Endodermal cell (in vitro differentiated cells): ENCODE measurements at places on chromosomes 2 and 18.

- DNase-seq: no peak
Observed at GRCh38 chr2:68766376-68766845, 31.8 kb downstream of the ARHGAP25 start.

- DNase-seq: no peak
Observed at GRCh38 chr18:48673853-48674721, 135.3 kb downstream of the CTIF start.

DNA sequence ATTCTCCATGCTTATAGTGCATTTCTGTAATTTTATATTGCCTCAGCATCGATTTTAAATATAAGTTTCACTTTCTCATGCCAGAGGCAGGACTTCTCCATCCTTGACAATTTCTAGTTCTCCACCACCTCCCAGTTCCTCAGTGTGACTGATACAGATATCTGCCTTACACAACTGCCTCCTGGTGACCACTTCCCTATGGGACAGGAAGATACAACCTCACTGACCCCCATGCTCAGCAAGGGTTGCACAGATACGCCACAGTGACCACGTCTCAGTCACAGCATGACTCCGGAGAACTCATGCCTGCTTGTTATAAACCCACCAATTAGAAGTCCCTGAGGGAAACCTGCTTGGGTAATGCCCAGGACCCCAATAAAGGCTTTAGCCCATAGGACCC lies 284.0 kb upstream of the MC4R start:
- DNase-seq: no peak

DNA sequence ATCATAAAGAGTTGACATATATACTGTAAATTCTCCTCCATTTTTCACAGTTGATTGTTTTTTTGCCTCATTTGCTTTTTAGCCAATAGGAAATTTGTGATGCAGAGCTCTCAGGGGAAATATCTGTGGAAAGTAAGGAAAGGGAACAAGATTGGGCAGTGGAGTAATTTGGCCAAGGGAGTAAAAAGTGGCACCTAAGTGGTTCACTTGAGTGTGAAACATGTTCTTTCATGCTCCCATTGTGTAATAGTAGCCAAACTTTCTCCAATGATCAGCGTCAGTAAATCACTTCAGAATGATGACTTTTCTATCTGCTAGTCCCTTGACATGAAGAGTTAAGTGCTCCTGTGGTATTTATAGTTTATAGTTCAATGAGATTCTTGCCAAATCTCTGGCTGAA lies 141.9 kb upstream of the KCNJ3 start:
- no peak for DNase-seq

DNA sequence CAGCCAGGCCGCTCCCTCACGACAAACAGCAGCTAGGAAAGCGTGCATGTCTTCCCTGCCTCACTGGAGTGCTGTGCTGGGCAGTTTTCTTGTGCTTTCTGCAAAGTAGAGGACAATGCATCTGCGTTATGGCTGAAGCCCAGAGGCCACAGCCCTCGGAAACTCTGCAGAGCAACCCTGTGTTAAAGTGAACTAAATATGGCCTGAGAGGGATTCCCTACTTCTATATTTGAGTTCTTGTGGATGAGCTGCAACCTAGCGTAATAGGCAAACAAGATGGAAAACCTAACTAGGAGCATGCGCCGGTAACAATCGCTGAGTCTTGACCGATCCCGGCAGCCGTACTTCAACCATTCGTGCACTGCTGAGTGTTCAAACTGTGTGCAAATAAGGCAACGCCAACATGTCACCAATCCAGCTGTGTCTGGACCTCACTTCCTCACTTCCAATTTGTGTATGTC lies 471.9 kb upstream of the HS6ST1 start:
- no peak for DNase-seq

DNA sequence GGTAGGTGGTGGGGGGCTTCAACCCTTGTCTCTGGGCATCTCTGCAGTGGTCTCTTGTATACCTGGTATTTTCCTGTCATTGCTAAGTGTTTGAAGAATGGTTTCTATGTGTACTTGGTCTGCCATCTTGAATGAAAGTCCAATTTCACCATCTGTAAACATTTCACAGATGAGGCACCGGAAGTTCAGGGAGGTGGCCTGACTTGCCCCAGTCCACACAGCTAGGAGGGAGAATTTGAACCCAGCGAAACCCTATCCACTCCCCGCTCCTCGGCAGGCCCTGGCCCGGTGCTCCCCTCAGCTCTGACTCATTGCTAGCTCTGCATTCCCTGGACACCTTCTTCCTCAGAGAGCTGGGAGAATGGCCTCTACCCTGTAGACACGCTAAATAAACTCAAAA lies 30.5 kb downstream of the ZAP70 start:
- DNase-seq: no peak
